ENCODE measurements at places on chromosomes 1 and 21.
A peak's percentile ranks its signal among the peaks of the same experiment; 100 is the strongest.

GRCh38 chr1:14614341-14614740 is 15.9 kb downstream of the KAZN start:
- no peak for DNase-seq

DNA sequence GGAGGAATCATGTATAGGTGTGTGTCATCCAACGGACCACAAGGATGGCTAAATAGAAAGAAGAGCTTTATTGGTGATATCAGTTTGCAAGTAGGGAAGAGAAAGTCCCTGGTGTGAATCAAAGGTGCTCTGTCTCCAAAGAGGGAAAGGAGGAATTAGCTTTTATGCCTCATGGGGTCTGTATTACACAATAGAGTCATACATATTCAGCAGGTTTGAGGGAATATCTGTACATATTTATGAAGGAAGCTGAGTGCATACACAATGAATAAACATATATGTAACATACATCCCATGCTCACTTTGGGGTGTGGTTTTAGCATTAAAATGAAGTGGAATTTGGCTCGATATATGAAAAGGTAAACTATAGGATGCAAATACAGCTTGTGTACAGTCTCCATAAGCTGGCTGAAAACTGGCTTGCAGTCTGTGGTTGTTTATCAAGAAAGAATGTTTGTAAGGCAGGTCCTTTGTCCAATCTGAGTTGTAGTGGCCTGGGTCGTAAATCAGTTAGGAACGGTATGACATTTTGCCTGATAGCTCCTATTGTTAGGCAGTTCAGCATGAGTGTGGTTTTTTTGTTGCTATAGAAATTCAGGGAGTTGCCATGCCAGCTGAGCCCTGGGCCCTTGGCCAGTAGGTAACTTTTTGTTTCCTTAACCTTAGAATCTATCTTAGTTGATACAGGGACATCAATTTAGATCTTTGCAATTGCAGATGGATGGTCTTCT is 198.0 kb upstream of the ZP4 start:
- DNase-seq = no peak

DNA sequence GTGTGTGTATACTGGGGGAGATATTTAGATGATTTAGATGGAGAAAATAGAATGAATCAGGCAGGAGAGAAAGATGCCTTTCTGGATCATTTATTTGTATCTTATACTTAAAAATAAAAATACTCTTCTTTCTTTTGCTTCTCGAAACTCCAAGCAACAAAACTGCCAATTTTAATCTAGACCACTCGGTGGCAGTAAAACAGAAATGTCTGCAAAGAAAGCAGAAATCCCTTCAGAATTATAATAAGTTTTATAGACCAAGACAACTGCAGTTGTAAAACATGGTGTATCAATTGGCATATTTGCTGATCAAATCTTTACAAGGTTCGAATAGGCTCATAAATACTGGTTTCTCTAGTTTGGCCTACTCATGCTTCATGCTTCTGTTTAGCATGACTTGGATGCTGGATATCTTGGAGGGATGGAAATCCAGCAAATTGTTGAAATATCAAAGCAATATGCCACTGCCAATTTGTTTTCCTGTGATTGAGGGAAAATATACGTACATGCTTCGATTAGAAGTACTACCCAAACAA is 15.1 kb upstream of the C1orf87 start:
- no peak for DNase-seq

- DNase-seq = no peak
These were observed 552.6 kb downstream of the MRPL39 start for GRCh38 chr21:25054689-25055088.

GRCh38 chr1:86448670-86449069 is 20.1 kb upstream of the CLCA1 start:
- DNase-seq = no peak

- no peak for DNase-seq
These were observed 176.9 kb upstream of the FMN2 start for GRCh38 chr1:239914751-239915231.

GRCh38 chr1:159653201-159653600 is 61.2 kb downstream of the CRP start:
- DNase-seq = no peak

GRCh38 chr1:24535021-24535424 is 20.9 kb upstream of the NCMAP start:
- peak; percentile 81 for DNase-seq

All from activated naive CD8-positive, alpha-beta T cell treated with anti-CD3 and anti-CD28 coated beads for 36 hours (primary cell).